ENCODE measurements at places on chromosomes 6 and 20. TPM values are rescaled to one million over a fixed set of nuclear protein-coding genes. Genes with fewer than 3 reads are reported as not detected.

ZFAND3 gene
- 113 TPM for total RNA-seq

RIPOR2 gene
- total RNA-seq = 2.0 TPM

GRM4 gene
- total RNA-seq = not detected

TCFL5 gene
- total RNA-seq = 7.9 TPM

BTNL2 gene
- not detected for total RNA-seq

SLC22A3 gene
- total RNA-seq = 1.3 TPM

SIRPB1 gene
- total RNA-seq = 4.6 TPM

SUMO4 gene
- total RNA-seq = 0.36 TPM

SPTLC3 gene
- total RNA-seq = 6.4 TPM

PRIM2 gene
- total RNA-seq = 3.0 TPM

NFS1 gene
- 41.8 TPM for total RNA-seq

GRCh38 chr6:82910820-82911219 is 154.8 kb downstream of the UBE3D start:
- no peak overlapping the region for H3K4me3 ChIP-seq
- no peak for DNase-seq
- H3K27ac ChIP-seq = no peak overlapping the region
- peaks cover 15% of the 10 kb centered on the region for H3K4me1 ChIP-seq

- no peaks in the 10 kb centered on the region for H3K36me3 ChIP-seq
- no peaks in the 10 kb centered on the region for H3K27me3 ChIP-seq
- H3K27ac ChIP-seq = no peak overlapping the region
- no peaks in the 10 kb centered on the region for H3K4me1 ChIP-seq
Measured at GRCh38 chr6:168247443-168248147, 72.0 kb downstream of the DACT2 start.

- H3K36me3 ChIP-seq = no peaks in the 10 kb centered on the region
- no peak for DNase-seq
- H3K27ac ChIP-seq = no peak overlapping the region
Measured at GRCh38 chr6:39642270-39642669, 82.9 kb downstream of the KIF6 start.

GRCh38 chr6:119240257-119241110 is 109.1 kb downstream of the MAN1A1 start:
- H3K4me3 ChIP-seq = no peak overlapping the region
- no peak overlapping the region for H3K27ac ChIP-seq
- no peaks in the 10 kb centered on the region for H3K36me3 ChIP-seq
- H3K27me3 ChIP-seq = no peaks in the 10 kb centered on the region
- H3K4me1 ChIP-seq = no peaks in the 10 kb centered on the region

- H3K4me1 ChIP-seq = peaks cover 32% of the 10 kb centered on the region
- H3K4me3 ChIP-seq = no peak overlapping the region
- no peaks in the 10 kb centered on the region for H3K36me3 ChIP-seq
- H3K27me3 ChIP-seq = no peaks in the 10 kb centered on the region
Measured at GRCh38 chr6:136031982-136032381, 180.5 kb downstream of the PDE7B start.

- no peak for DNase-seq
- H3K36me3 ChIP-seq = no peaks in the 10 kb centered on the region
- no peaks in the 10 kb centered on the region for H3K27me3 ChIP-seq
- H3K27ac ChIP-seq = no peak overlapping the region
- no peak overlapping the region for H3K4me3 ChIP-seq
- no peaks in the 10 kb centered on the region for H3K4me1 ChIP-seq
Measured at GRCh38 chr6:141199074-141199473, 933.7 kb upstream of the GJE1 start.

DNA sequence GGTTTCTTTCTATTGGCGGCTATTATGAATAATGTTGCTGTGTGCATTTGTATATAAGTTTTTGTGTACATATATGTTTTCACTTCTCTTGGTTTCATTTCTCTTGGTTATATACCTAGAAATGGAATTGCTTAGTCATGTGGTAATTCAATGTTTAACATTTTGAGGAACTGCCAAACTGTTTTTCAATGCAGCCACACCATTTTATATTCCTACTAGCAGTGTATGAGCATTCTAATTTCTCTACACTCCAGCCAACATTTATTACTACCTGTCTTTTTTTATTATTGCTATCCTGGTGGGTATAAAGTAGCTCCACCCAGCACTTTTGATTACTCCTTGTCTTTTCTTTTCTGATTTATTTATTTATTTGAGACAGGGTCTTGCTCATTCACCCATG is 54.8 kb downstream of the PHACTR2 start:
- DNase-seq = no peak
- no peak overlapping the region for H3K27ac ChIP-seq
- peaks cover 30% of the 10 kb centered on the region for H3K4me1 ChIP-seq
- no peaks in the 10 kb centered on the region for H3K36me3 ChIP-seq
- no peaks in the 10 kb centered on the region for H3K27me3 ChIP-seq

- no peak overlapping the region for H3K27ac ChIP-seq
- H3K4me1 ChIP-seq = no peaks in the 10 kb centered on the region
- no peaks in the 10 kb centered on the region for H3K36me3 ChIP-seq
- no peak overlapping the region for H3K4me3 ChIP-seq
Measured at GRCh38 chr6:160730911-160731310, 28.9 kb downstream of the PLG start.

GRCh38 chr20:24738981-24739633 is 210.0 kb upstream of the CST7 start:
- DNase-seq = no peak
- H3K36me3 ChIP-seq = no peaks in the 10 kb centered on the region
- no peaks in the 10 kb centered on the region for H3K27me3 ChIP-seq

DNA sequence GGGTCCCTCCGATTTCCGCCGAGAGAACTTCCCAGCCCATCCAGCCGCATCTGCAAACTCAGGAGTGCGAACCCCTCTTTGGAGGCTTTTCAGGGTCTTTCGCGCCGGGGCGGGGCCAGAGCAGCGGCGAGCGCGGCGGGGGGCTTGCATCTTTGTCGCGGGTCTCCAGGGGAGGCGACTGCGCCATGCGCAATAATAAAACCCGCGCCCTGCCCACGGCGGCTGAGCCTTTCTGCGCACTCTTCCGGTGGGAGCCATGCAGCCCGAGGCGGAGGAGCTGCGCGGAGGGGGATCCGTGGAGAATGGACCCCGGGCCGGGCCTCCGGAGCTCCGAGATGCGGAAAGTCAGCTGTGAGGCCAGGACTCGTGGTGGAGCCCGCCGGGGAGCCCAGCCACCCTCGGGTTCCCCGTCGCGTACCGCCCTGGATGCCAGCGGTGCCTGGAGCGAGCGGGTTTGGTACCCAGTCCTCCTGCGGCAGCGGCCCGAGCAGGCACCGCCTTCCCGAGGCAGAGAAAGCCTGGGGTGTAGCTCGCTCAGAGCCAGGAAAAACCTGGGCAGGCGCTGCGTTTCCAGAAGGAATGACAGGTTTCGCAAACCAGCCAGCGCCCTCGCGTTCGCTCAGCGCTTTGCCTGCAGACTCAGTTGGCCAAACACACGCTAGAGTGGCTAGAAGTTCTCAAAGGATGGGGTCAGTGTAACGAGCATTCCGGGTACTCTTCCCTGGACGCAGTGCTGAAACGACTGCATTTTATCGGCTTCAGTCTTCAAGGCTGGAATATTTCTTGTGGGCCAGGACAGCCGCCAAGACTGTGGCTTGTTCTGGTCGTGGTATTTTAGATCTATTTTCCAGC is 1.2 kb downstream of the AKAP12 start:
- H3K4me3 ChIP-seq = peak overlapping the region; percentile 69
- no peaks in the 10 kb centered on the region for H3K36me3 ChIP-seq
- H3K27me3 ChIP-seq = peaks cover 16% of the 10 kb centered on the region
- peaks cover 4% of the 10 kb centered on the region for H3K4me1 ChIP-seq

DNA sequence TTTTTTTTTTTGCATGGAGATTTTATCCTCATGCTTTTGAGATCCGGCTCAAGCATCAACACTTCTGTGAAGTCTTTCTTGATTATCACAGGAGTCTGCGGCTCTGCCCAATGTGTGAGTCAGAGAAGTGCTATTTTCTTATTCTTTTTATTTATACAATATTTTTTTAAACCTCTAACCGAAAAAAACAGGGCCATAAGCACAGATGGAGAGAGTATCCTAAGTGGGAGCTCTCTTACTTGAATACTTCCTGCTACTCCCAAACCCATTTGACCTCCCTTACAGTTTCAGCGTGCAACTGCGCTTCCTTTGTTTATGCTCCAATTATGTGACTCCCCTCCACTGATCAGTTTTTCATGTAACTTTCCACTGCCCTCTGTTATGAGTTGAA is 8.7 kb upstream of the ATXN1 start:
- H3K36me3 ChIP-seq = no peaks in the 10 kb centered on the region
- no peaks in the 10 kb centered on the region for H3K27me3 ChIP-seq
- no peak overlapping the region for H3K4me3 ChIP-seq
- no peak for DNase-seq
- H3K4me1 ChIP-seq = peaks cover 52% of the 10 kb centered on the region
- H3K27ac ChIP-seq = peak overlapping the region; percentile 61

DNA sequence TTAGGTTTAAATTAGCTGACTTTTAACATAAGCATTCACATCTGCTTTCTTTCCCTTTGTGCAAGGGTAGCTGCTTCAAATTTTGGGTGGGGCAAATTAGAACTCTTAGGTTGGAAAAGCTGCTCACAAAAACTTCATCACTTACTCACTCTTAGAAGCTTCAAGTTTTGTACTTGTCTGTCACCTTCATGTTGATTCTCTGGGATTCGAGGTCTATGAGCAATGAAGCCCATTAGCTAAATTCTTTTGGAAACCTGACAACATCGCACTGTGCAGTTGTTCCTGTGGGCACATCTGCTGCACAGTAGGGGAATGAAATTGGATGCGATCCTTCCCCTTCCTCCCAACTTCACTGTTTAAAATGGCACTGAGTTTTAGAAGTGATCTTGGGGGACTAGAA is 156.1 kb downstream of the UBE3D start:
- H3K27me3 ChIP-seq = no peaks in the 10 kb centered on the region
- H3K4me3 ChIP-seq = no peak overlapping the region
- H3K4me1 ChIP-seq = peaks cover 17% of the 10 kb centered on the region

- H3K27me3 ChIP-seq = no peaks in the 10 kb centered on the region
- DNase-seq = no peak
- peaks cover 15% of the 10 kb centered on the region for H3K4me1 ChIP-seq
- H3K36me3 ChIP-seq = no peaks in the 10 kb centered on the region
- no peak overlapping the region for H3K27ac ChIP-seq
- H3K4me3 ChIP-seq = no peak overlapping the region
Measured at GRCh38 chr6:12083763-12084162, 71.7 kb downstream of the HIVEP1 start.

GRCh38 chr6:142384519-142385254 is 82.9 kb downstream of the ADGRG6 start:
- no peaks in the 10 kb centered on the region for H3K27me3 ChIP-seq
- no peak overlapping the region for H3K27ac ChIP-seq
- no peak for DNase-seq
- H3K4me1 ChIP-seq = no peaks in the 10 kb centered on the region
